ENCODE measurements at places on chromosomes 5 and 9. TPM values are rescaled to one million over a fixed set of nuclear protein-coding genes. Genes with fewer than 3 reads are reported as not detected.

Gene SAXO1
- total RNA-seq, result not detected

Gene ESM1
- not detected for total RNA-seq

Gene CDX1
- not detected for total RNA-seq

Gene PRDM9
- total RNA-seq, result not detected

Gene GRIA1
- not detected for total RNA-seq

Gene PTGES2
- 86.7 TPM for total RNA-seq

- H3K27me3 ChIP-seq, result no peaks in the 10 kb centered on the region
- peaks cover 22% of the 10 kb centered on the region for H3K4me1 ChIP-seq
- DNase-seq, result no peak
- H3K4me3 ChIP-seq, result no peak overlapping the region
- peaks cover 29% of the 10 kb centered on the region for H3K36me3 ChIP-seq
- no peak overlapping the region for H3K27ac ChIP-seq
These were observed 17.5 kb downstream of the PRKACG start for GRCh38 chr9:68996462-68996861.

GRCh38 chr5:14156290-14156649, 13.1 kb downstream of the TRIO start:
- DNase-seq, result no peak
- H3K4me3 ChIP-seq, result no peak overlapping the region
- H3K4me1 ChIP-seq, result peaks cover 33% of the 10 kb centered on the region
- H3K27ac ChIP-seq, result no peak overlapping the region

- H3K4me1 ChIP-seq, result peaks cover 33% of the 10 kb centered on the region
- DNase-seq, result peak; percentile 92
- H3K4me3 ChIP-seq, result peak within 1 kb of the TSS; percentile 96
- H3K27me3 ChIP-seq, result no peaks in the 10 kb centered on the region
- peaks cover 26% of the 10 kb centered on the region for H3K36me3 ChIP-seq
These were observed at the start of gene MRNIP for GRCh38 chr5:179858586-179859427. MRNIP (minus strand) TSS chr5:179858817; CDS start chr5:179858796, 21 bp downstream.

DNA sequence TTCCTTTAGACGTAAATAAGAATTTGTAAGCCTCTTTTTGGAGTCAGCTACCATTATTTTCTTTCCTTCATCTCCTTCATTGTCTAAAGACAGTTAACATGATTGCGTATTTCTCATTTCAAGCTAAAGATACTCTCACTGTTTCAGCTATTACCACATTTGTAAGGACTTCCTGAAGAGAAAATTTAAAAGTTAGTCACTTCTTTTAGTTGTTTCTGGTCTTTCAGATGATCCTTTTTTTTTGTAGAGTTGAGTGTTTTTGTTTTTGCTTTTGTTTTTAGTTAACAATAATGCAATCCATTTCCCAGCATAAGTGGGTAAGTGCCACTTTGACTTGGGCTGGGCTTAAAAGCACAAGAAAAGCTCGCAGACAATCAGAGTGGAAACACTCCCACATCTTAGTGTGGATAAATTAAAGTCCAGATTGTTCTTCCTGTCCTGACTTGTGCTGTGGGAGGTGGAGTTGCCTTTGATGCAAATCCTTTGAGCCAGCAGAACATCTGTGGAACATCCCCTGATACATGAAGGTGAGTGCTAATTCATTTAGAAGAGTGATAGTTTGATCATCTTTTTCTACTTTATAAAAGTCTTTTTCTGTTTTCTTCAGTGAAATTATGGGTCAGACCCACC, 2.0 kb downstream of the IL31RA start:
- no peaks in the 10 kb centered on the region for H3K4me1 ChIP-seq
- H3K27me3 ChIP-seq, result peaks cover 21% of the 10 kb centered on the region
- DNase-seq, result no peak

DNA sequence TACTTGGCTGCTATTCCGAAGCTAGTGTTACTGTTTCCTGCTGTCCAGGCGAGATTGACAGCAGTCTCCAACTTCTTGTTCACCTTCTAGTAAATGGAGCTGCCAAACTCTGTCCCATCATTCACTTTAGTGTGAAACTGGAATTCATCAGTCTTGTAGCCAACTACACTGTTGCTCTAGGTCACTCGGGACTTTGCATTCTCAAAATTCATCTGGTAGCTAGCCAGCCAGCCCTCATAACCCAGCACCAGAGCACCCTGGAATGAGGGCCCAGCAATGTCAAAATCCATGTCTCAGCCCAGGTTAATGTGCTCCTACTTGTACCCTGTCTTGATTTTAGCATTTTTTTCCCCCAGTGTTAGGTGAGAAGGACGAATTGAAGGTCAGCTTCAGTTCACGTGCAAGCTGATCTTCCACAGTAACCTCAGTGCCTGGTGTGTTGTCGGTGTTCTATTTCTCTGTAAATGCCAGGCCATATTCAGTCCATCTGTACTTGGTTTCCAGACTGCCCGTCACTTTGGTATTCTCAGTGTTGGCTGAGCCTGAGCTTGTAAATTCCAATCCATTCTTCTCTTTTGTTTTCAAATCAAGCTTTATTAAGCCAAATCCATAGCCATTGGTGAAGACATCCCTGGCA, 28.9 kb downstream of the ZNF169 start:
- peaks cover 78% of the 10 kb centered on the region for H3K36me3 ChIP-seq
- no peaks in the 10 kb centered on the region for H3K4me1 ChIP-seq
- no peaks in the 10 kb centered on the region for H3K27me3 ChIP-seq
- no peak for DNase-seq
- no peak overlapping the region for H3K4me3 ChIP-seq

DNA sequence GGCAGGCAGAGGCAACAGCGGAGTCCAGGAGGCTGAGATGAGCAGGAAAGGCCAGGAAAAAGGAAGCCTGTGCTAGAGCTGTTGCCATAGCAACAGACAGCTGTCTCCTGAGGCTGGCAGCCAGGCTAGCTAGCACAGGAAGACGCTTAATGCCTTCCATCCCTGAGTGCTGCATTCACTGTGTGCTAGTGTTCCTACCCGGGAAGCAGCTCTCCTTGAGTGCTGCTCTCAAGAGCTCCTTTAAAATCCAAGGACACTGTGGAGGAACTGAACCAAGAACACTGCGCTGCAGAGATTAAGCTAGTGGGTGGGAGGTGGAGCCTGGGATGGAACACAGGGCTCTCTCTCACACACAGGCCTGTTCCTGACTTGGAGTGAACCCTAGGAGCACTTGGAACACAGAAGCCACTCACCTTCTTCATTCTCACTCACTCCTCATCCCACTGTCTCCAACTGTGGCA, 53.5 kb upstream of the IL7R start:
- no peaks in the 10 kb centered on the region for H3K27me3 ChIP-seq
- H3K4me1 ChIP-seq, result no peaks in the 10 kb centered on the region
- H3K36me3 ChIP-seq, result no peaks in the 10 kb centered on the region

DNA sequence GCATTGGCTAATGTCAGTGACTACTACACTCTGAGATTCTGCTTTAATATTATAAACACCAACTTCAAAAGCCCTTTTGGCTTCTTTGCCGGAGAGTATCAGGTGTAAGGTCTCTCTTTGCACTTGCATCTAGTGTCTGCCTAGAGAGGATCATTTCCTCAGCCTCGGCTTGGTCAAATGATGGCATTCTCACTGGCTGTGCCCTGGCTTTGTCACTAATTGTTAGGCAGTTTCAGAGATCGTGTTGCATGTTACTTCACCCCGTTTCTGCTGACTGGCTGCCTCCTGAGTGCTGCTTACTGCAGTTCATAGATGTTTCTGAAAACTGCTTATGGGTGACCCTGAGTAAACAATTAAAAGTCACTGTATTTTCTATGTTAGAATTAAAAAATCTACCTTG, 48.8 kb downstream of the SLC1A3 start:
- H3K4me1 ChIP-seq, result no peaks in the 10 kb centered on the region
- DNase-seq, result no peak
- peaks cover 21% of the 10 kb centered on the region for H3K27me3 ChIP-seq
- H3K4me3 ChIP-seq, result no peak overlapping the region
- no peak overlapping the region for H3K27ac ChIP-seq
- no peaks in the 10 kb centered on the region for H3K36me3 ChIP-seq

- DNase-seq, result no peak
- H3K27ac ChIP-seq, result no peak overlapping the region
- H3K4me1 ChIP-seq, result no peaks in the 10 kb centered on the region
- H3K36me3 ChIP-seq, result no peaks in the 10 kb centered on the region
- H3K4me3 ChIP-seq, result no peak overlapping the region
These were observed 127.6 kb upstream of the RPS23 start for GRCh38 chr5:82405618-82406204.

DNA sequence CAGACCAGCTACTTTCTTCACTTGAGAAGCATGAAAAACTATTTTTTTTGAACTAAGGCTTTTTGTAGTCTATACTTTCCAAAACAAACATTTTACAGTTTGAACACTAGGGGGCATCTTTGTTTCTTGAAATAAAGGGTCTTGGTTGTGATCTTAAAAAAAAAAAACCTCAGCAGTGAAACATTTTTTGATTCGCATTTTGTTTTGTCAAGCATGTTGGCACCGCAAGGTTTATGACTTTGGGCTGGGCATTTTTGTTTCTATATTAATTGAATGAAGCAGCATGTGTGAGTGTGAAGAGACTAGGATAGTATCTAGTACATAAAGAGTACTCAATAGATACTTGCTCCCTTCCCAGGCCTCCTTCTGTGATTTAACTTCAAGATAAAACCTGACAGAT, 31.6 kb upstream of the ACOT12 start:
- peaks cover 26% of the 10 kb centered on the region for H3K36me3 ChIP-seq
- H3K4me3 ChIP-seq, result no peak overlapping the region
- no peaks in the 10 kb centered on the region for H3K27me3 ChIP-seq
- DNase-seq, result no peak

DNA sequence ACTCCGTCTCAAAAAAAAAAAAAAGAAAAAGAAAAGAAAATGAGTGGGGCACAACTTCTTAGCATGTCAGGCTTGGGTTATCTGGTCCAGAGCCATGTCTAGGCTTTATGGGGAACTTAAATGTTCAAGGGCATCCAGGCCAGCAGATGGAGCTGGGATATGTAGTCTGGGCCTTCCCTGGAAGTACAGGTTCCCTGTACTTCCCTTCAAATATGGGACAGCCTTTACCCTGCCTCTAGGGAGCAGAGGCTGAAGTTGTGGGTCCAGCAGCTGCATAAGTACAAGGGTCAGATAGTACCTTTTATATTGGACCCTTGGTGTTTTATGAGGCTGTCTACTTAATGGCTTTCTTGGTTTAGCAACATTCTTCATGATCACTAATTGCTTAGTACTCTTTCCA, 42.1 kb downstream of the FAF2 start:
- no peaks in the 10 kb centered on the region for H3K27me3 ChIP-seq
- H3K36me3 ChIP-seq, result peaks cover 80% of the 10 kb centered on the region
- peaks cover 8% of the 10 kb centered on the region for H3K4me1 ChIP-seq
- no peak for DNase-seq
- no peak overlapping the region for H3K4me3 ChIP-seq

DNA sequence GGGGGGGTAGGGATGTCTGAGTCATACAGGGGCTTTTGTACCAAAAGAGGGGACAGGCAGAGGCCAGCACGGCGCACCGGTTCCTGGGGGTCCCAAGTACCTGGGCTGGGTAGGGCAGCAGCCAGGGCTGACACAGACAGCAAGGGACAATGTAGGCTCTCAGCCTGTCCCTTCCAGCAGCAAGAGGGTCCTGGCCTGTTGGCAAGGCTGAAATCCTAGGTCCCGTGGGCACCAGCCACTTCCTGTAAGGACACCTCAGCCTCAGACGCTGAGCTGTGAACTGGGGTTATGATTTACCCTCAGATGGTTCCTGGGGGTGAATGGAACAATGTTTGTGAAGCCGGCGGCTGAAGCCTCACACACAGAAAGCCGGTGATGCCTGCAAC, 41.3 kb downstream of the NACC2 start:
- no peak overlapping the region for H3K4me3 ChIP-seq
- no peak overlapping the region for H3K27ac ChIP-seq
- DNase-seq, result no peak
- peaks cover 8% of the 10 kb centered on the region for H3K27me3 ChIP-seq
- H3K4me1 ChIP-seq, result peaks cover 38% of the 10 kb centered on the region
- no peaks in the 10 kb centered on the region for H3K36me3 ChIP-seq

- no peak overlapping the region for H3K4me3 ChIP-seq
- no peak for DNase-seq
- H3K4me1 ChIP-seq, result no peaks in the 10 kb centered on the region
- H3K27ac ChIP-seq, result no peak overlapping the region
These were observed 15.3 kb downstream of the ESM1 start for GRCh38 chr5:54969856-54970828.

GRCh38 chr9:28503573-28503972, 930.3 kb upstream of the C9orf72 start:
- no peak overlapping the region for H3K27ac ChIP-seq
- no peaks in the 10 kb centered on the region for H3K27me3 ChIP-seq
- DNase-seq, result no peak
- no peaks in the 10 kb centered on the region for H3K4me1 ChIP-seq

DNA sequence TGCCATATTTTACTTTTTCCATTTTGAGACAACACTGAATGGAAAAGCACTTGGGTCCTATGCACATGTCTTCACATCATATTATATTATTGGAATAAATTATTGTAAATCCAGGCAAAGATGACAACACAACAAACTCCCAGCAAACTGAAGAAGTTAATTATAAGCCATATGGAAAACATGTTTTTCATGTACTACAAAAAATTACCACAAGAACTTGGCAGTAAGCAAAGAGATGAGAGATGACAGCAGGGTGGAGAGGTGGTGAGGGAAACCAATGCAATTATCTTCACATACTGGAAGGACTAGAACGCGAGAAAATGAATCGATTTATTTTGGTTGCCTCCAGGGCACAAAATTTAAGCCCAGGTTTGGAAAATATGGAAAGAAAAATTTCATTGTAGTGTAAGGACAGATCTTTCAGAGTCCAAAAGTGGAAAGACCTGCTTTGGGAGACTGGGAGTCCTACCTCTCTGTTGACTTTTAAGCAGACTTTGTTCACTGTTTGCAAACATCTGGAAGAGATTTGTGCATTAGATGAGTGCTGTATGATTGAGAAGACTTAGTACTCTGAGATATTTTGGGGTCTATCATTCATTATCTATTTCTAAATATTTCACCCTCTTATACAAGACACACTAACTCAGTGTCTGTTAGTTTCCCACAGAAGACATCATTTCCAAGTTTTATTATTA, 138.0 kb downstream of the TMEM232 start:
- DNase-seq, result no peak
- H3K36me3 ChIP-seq, result no peaks in the 10 kb centered on the region
- no peak overlapping the region for H3K27ac ChIP-seq

DNA sequence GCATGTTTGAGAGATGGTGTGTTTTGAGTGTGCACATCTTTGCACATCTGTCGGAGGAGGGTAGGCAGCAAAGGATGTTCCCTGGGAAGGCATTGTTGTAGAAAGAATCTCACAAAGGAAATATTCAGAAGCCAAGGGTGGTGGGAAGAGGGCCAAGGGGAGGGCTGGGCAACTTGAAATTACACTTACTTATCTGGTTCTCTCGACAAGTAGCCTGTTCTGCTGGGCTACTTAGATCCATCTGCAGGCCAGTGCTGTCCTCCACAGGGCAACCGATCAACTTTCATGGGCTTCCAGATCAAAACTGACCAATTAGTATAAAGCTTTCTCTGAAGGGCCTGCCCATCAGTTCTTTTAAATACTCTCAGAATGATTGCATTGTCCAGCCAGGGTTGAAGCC, 495.2 kb downstream of the GADD45G start:
- H3K4me1 ChIP-seq, result peaks cover 6% of the 10 kb centered on the region
- H3K36me3 ChIP-seq, result no peaks in the 10 kb centered on the region
- no peak overlapping the region for H3K27ac ChIP-seq
